Left cardiac atrium (tissue), 4 donors: ENCODE measurements at places on chromosomes 13 and 19. TPM values are rescaled to one million over a fixed set of nuclear protein-coding genes. Genes with fewer than 3 reads are reported as not detected.

Gene STK11
- 53.0 TPM for total RNA-seq

Gene HMGB1
- 184 TPM for total RNA-seq

Gene PTGER1
- total RNA-seq = 0.24 TPM

Gene S1PR5
- 0.21 TPM for total RNA-seq

Gene TNFSF9
- total RNA-seq = 0.29 TPM

Gene IRF3
- total RNA-seq = 46.3 TPM

Gene SOX1
- total RNA-seq = not detected

Gene PROZ
- not detected for total RNA-seq

Gene TJP3
- total RNA-seq = not detected

Gene WTIP
- 19.2 TPM for total RNA-seq

Gene PPM1N
- 0.47 TPM for total RNA-seq

Gene NCR1
- total RNA-seq = not detected

Gene CD70
- total RNA-seq = not detected

Gene MEIS3
- total RNA-seq = 5.6 TPM

Gene CABP5
- total RNA-seq = not detected

Gene B3GNT3
- total RNA-seq = not detected

Gene SYNGR4
- total RNA-seq = not detected

Gene FGF21
- not detected for total RNA-seq
